Activated CD4-positive, alpha-beta T cell treated with anti-CD3 and anti-CD28 coated beads, Interleukin-2, Interleukin-4, amounts not matched to agents 100 ng/mL and 50 ng/mL, durations not matched to agents 16 hours and 8 hours (primary cell): ENCODE measurements at places on chromosomes 16 and 17.

- DNase-seq: peak; percentile 84
These were observed 4.3 kb downstream of the KAT2A start for GRCh38 chr17:42116705-42117396.

- no peak for DNase-seq
These were observed 167.2 kb upstream of the CDH11 start for GRCh38 chr16:65289022-65289421.

DNA sequence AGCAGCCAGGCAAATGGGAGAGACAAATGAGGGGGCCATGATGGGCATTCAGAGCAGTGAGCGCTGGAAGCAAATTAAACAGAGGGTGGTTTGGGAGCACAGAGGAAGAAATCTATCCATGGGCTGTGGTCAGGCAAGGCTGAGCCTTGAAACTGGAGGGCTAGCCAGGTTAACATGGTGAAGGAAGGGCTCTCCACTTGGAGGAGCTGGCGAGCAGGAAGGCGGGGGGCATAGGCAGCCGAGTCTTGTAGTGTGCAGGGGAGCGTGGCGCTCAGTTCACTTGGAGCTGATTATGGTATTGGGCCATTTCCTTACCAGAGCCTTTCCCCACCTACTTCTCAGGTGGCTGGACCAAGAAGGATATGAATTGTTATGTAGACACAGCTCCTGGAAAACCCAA lies 189.7 kb downstream of the SNX29 start:
- DNase-seq: no peak

GRCh38 chr17:18229771-18230170 lies 4.3 kb downstream of the LLGL1 start:
- no peak for DNase-seq

DNA sequence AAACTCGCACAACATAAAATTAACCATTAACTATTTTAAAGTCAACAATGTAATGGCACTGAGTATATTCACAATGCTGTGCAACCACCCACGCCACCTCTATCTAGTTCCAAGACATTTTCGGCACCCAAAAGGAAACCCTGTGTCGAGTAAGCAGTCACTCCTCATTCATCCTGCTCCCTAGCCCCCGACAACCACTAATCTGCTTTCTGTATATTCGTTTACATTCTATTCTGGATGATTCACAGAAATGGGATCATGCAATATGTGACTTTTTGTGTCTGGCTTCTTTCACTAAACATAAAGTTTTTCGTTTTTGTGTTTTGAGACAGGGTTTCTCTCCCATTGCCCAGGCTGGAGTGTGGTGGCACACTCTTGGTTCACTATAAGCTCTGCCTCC lies 42.2 kb upstream of the HAPSTR1 start:
- no peak for DNase-seq

DNA sequence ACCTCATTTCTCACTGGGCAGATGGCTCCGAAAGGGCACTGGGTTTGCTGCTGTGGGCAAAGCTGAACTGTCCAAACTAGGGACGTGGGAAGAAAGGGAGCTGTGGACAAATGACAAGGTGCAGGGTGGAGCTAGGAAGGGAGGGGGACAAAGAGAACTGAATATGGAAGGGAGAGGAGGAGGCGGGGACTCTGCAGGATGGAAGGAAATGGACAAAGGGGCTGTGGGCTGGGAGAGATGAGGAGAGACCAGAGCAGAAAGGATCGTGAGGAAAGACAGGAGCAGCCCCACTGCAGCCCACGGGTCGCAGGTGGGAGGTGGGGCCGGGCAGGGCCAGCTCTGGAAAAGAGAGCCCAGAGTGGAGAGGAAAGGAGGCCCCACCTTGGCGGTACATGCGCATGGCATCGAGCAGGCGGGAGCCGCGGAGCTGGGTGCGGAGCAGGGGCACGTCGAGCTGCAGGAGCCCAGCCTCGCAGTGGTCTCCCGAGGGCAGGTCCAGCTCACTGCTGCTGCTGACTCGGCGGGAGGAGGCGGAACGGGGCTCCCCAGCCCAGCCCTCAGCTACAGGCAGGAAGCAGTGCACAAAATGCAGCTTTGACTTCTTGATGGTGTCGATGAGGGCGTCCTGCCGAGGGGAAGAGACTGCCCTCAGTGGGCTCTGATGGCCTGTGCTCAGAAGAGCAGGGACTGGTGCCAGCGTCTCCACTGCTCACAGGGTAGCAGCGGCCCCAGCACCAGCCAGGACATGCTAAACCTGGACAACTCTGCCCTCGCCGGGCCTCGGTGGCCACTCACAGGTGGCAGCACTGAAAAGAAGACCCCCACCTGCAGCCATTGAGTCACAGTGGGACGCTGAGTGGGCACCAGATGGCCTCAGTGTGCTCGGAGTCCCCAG lies 66.8 kb downstream of the PIPOX start:
- DNase-seq: no peak

- DNase-seq: no peak
These were observed 29.4 kb downstream of the COG7 start for GRCh38 chr16:23423496-23424049.

DNA sequence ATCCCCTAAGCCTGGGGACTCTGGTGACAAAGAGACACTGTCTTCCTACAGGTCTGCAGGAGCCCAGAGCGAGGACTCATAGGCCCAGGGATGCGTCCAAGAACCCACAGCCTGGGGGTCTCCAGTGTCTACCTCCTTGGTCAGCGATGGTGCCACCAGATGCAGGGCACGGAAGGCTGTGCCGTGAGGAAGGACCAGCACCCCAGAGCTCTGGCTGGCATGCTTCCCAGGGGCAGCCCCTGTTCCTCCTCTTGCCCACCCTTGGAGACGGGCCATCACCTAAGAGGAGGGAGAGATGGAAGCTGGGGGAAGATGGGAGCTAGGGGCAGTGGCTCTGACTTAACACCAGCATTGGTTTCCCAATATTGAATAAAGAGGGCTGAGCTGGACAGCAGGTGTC lies 125.2 kb downstream of the SDK2 start:
- no peak for DNase-seq

- no peak for DNase-seq
These were observed 1410.9 kb upstream of the CDH8 start for GRCh38 chr16:63447121-63447520.

DNA sequence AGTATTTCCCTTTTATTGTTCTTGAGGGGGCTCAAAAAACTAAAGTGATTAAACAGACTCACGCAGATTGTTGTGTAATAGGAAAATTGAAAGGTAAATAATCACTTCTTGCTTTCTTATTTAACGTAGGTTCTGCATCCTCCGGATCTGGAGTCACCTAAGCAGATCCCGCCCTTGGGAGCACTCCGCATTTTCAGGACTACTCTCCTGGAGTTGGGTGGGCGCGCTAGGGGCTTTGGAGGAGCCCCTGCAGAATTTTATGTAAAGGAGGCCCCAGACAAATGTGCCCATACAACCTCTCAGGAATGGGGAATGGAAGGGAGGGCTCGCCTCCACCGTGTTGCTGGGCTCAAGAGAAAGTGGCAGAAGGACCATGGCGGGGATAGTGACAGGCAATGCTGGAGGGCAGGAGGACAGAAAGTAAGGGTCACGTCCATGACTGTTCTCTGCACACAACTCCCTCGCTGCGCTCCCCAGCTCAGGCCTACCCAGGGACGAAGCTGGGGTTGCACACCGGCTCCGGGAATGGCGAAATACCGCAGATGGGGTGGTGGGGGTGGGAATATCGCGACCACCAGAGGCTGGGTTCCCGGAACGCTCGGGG lies 8.3 kb downstream of the MT2A start:
- DNase-seq: no peak

DNA sequence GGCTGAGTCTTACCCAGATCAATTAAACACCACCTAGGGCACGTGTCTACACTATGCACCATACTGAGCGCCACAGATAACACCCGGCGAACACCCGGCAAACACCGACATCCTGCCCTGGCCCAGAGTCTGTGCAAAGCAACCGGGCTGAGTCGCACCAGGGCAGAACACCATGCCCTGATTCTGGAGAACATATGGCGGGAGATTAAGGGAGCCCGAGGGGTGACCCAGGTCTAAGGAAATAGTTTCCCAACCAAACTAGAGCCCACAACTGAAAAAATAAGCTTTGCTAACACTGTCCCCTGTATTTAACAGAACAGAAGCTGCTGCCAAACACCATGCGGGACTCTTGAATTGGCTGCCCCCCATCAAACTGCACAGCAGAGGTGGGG lies 22.1 kb downstream of the MYO18A start:
- no peak for DNase-seq

DNA sequence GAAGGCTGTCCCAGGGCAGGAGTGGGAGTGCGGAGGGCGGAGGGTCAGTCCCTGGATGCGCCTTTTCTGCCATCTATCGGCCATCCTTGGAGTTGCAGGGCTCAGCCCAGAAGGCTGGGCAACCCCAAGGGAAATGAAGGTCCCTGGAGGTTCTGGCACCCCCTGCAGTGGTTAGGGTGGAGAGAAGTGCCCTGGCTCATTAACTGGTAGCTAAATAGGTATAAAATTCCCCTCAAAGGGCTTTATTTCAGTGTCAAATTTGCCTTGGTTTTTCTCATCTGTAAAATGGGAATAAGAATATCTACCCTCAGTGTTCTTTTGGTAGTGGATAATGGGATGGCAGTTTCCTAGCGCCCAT lies 22.4 kb downstream of the C17orf75 start:
- DNase-seq: peak; percentile 86

- DNase-seq: no peak
These were observed 8.9 kb downstream of the CIBAR2 start for GRCh38 chr16:85103114-85104079.

GRCh38 chr17:56910509-56911235 lies 3.2 kb downstream of the TRIM25 start:
- DNase-seq: no peak

DNA sequence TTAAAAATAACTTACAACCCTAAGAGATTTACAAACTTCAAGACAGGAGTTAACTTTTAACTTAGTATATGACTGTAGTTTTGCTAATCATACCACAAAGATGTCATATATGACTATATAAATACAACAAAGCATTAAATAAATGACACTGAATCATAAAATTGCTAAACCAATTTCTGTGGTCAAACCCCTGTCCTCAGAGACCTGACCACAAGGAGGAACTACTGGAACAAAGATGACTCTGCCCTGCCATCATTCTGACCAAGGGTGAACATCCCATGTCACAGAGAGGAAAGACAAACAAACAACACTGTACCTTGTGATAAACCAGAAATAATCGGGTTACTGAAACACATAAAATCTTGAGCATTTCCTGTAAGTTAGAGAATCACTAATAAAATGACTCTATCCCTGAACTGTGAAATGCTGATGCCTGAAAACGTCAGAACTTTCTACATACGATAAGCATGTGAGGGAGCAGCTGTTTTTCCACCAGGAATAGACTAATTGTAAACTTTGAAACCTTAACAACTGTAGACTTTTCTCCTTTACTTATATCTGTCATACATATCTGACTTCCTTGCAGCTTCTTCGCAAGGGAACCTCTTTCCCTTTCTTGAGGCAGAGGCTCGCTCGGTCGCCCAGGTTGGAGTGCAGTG lies 47.9 kb downstream of the WDR59 start:
- peak; percentile 68 for DNase-seq

GRCh38 chr16:58127033-58127556 lies 2.1 kb downstream of the CFAP20 start:
- DNase-seq: peak; percentile 39

GRCh38 chr17:8314797-8315763 lies 5.0 kb downstream of the ARHGEF15 start:
- DNase-seq: no peak

- DNase-seq: no peak
These were observed 723 bp downstream of the NTHL1 start for GRCh38 chr16:2046893-2047329.

DNA sequence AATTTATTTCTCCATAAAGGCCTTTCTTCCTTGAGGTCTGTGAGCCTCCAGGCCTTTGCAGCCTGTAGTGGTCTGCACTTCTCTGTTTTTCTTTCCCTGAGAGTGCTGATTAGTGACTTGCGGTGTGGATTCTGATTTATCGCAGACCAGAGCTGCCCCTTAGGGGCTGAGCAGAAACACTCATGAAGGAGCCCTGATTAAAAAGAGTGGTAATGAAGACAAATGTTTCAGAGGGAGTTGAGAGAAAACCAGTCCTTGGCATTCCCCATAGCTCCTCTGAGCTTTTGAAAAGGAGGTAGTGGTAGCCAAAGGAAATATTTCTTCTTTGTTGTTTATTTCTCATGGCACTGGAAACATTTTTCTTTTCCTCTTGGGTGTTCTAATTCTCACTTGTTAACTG lies 268.1 kb upstream of the TBX2 start:
- no peak for DNase-seq

GRCh38 chr16:49699841-49700175 lies 156.1 kb downstream of the ZNF423 start:
- DNase-seq: no peak

GRCh38 chr16:21980032-21980431 lies 20.9 kb downstream of the PDZD9 start:
- DNase-seq: no peak

DNA sequence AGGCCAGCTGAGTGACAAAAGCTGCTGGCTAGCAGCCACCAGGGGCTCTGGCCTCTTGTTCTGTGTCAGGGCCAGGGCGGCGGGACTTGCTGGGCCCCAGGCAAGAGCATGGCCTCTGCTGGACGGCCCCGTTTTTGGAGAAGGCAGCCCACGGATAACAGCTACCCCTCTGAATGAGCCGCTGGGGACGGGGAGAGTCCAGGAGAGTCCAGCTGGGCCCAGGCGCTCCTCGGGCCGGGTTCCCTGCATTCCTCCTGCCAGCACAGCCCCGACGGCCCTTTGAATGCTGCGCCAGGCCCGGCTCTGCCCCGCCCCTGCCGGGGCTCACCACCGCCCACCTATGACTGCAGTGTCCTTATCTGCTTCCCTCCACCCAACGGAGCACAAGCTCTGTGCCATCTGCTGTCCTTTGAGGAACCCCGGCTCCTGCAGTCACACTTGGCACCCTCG lies 33.4 kb downstream of the SLC7A5 start:
- DNase-seq: no peak

- peak; percentile 93 for DNase-seq
These were observed 10.5 kb upstream of the TSPOAP1 start for GRCh38 chr17:58338841-58339754.
